Amygdala (tissue), 56 donors: ENCODE measurements at places on chromosomes 3 and 15.
A peak's percentile ranks its signal among the peaks of the same experiment; 100 is the strongest.

DNA sequence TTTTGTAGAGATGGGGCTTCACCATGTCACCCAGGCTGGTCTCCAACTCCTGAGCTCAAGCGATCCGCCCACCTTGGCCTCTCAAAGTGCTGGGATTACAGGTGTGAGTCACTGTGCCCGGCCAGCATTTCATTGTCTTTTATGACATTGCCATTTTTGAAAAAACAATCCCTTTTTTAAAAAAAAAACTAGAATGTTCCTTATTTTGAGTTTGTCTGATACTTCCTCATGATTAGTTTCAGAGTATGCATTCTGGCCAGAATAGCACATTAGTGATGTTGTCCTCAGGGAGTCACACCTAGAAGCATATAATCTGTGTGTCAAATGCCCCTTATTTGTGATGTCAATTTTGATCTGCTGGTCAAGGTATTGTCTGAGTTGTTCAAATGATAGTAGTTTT, 21.2 kb upstream of the NMD3 start:
- DNase-seq = no peak

DNA sequence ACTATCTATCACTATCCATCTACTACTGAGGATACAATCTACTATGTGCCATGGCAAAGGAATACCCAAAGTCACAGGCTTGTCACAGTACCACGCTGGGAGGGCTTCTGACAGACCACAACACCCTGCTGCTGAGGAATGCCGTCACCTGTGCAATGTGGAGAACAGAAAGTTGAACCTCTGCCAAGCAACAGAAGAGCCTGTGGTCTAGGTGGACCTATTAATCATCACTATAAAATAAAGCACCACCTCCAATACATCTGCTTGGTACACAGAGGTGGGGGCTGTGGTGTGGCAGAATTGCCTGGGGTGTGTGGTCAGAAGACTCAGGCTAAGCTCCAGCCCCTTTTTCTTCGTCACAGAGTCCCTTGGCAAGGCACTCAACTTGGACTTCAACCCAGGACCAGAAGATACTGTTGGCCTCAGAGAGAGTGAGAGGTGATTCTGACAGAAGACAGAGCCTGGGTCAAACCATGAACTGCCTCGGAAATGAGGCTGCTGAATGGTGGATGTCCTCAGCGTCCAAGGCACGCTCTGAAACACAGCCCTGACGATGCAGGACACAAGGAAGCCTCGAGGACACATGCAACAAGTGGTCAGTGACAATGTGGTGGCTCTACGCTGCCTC, 189.4 kb upstream of the CHRNA7 start:
- DNase-seq = no peak

- no peak for DNase-seq
Observed at GRCh38 chr3:143956838-143957237, 14.8 kb upstream of the DIPK2A start.

GRCh38 chr15:97235611-97235985, 724.9 kb upstream of the ARRDC4 start:
- DNase-seq = no peak

DNA sequence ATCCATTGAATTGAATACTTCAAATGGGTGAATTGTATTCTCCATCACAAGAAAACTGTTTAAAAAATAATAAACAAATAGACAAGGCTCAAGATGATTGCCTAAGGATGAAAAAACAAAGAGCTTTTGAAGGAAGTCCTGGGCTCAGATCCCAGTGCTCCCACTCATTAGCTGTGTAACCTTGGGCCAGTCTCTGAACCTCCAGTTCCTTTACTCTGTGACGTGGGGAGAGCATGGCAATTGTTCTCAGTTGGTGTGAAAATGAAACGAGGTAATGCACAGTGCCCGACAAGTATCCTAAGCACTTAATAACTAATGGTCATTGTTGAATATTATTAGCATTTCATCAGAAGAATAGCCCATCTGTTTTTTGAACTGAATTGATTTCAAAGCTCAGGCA, 40.7 kb downstream of the TNIK start:
- no peak for DNase-seq

DNA sequence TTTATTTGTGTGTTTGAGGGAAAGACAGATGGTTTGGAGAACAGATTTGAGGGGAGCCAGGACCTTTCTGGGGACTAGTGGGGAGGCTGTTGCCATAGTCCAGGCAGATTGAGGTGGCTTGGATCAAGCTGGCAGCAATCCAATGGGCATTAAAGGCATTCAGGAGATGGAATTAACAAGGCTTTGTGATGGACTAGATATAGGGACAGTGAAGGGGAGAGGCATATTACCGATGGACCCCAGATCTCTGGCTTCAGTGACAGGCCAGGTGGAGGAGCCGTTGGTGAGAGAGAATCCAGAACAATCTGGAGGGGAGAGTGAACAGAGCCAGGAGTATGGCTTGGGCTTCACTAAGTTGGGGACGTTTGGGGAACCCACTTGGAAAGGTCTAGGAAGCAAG, 124.8 kb downstream of the EEFSEC start:
- DNase-seq = no peak

- DNase-seq = no peak
Observed at GRCh38 chr15:79115986-79116665, 25.5 kb upstream of the RASGRF1 start.

GRCh38 chr15:96344060-96344705, 13.7 kb downstream of the NR2F2 start:
- DNase-seq = no peak

DNA sequence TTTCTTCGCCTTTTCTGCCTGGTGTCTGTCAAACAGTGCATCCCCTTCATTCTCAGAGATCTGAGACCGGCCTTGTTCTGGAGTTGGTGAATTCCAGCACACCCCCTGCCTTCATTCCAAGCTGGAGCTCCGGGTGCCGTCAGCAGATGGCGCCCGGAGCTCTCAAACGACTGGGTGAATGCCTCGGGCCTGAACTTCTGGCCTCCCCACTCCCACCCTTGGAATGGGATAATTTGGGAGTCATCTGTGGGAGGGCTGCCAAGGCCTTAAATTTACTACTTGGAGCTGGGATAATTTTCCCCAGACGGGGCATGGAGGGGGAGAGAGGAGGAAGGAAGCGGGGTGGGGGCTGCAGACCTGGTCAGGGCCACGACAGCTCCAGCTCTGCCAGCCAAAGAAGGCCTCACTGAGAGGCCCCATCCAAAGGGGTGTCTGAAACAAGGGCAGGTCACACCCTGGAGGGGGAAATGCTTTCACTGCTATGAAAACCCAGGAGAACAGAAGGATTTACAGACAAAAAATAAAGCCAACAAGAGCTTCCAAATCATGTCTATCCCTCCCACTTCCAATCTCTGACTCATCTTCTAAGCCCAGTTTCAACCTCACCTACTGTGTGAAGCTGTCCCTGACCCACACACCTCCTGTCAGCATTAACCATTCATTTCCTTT, 187.9 kb downstream of the OPA1 start:
- peak; percentile 17 for DNase-seq

- DNase-seq = no peak
Observed at GRCh38 chr3:187267306-187267705, 24.2 kb downstream of the MASP1 start.

- DNase-seq = no peak
Observed at GRCh38 chr3:37944391-37944842, 46.2 kb upstream of the VILL start.

- DNase-seq = peak; percentile 57
Observed at GRCh38 chr3:8963137-8963853, at the start of gene RAD18. Gene RAD18, minus strand, starts transcription at chr3:8963472. Its CDS starts 87 bp downstream, at chr3:8963385.

- DNase-seq = no peak
Observed at GRCh38 chr3:45972534-45973402, 22.9 kb downstream of the FYCO1 start.

- DNase-seq = no peak
Observed at GRCh38 chr3:40470701-40471100, 6.2 kb upstream of the ZNF619 start.

- peak; percentile 79 for DNase-seq
Observed at GRCh38 chr15:26891448-26892181, 24.8 kb downstream of the GABRA5 start.

- DNase-seq = no peak
Observed at GRCh38 chr3:152362086-152362485, 93.4 kb downstream of the MBNL1 start.

DNA sequence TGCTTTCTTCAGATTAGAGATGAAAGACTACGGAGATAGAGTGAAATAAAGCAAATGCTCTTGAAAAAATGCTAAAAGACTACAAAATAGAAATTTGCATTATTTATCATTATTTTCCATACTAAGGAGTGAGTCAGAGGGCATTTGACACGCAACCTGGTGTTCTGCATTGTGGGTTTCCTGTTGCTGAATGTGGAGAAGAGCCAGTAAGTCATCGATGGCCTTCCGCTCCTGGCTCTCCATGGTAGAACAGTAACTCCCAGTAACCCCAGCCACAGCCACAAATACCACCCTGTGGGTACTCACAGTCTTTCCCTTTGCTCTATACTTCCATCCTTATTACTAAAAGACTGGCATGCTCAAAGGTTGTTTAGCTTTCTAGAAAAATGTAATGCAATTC, 61.5 kb downstream of the CGGBP1 start:
- no peak for DNase-seq

- no peak for DNase-seq
Observed at GRCh38 chr15:27422997-27423396, 452.0 kb downstream of the GABRG3 start.

DNA sequence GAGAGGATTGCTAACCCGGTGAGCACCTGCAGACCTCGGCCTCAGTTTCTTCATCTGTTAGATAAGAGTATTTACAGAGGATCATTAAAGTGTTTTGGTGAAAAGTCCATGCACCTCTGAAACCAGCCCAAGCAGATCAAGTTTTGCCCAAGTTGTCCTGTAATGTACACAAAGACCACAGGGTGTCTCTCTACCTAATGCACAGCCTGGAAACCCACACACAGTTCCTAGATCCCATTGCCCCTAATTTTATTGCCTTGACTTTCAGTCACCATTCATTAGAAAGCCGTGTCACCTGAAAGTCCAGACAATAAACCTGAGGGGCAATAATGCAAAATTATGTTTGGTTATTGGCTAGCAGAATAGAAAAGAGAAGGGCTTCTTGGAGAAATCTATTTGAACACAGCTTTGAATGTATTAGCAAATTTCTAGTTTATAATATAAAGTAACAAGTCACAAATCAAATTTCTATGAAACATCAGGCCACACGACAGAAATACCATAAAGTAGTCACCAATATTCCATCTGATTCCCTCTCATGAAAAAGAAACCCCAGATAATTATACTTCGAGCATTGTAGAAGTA, 161.3 kb upstream of the SLC2A2 start:
- no peak for DNase-seq

DNA sequence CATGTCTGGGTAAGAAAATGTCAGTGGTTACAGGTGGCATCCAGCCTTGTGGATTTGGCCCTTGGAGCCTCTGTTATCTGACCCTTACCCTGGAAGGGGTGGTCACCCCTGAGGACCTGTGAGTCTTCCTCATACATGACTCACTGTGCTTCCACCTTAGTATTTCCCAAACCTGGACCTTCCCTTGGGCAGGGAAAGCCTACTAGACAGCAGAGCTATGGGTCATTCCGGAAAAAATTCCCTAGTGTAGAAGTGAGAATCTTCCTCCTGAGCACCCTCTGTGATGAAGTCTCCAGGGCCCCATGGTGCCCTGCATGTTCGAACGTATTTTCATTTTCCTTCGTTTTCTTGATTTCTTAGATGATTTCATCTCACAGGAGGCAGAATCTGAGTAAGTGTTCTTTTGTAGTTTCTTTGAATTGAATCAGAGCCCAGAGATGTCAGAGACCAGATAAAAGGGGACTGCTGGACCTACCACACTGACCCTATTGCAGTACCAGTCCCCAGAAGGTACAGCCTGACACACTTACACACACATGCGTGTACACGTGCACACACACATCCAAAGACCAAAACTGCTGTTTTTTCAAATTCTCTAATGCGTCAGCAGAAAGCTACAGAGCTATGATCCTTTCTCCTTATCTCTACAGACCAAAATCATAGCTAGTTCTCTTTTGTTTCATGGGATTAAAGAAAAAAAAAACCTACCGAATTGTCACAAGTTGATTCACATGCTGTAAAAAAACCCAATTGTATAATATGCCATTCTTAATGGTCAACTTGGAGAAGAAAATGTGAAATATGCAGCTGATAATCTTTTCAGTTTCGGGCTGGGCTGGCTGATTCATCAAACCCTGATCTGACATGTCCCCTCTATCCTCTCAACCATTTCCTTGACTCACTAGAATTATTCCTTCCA, 50.5 kb upstream of the ARHGEF3 start:
- DNase-seq = no peak

GRCh38 chr3:144384241-144384979, 412.8 kb downstream of the DIPK2A start:
- no peak for DNase-seq

GRCh38 chr3:23430781-23431398, 227.8 kb downstream of the UBE2E2 start:
- DNase-seq = no peak

DNA sequence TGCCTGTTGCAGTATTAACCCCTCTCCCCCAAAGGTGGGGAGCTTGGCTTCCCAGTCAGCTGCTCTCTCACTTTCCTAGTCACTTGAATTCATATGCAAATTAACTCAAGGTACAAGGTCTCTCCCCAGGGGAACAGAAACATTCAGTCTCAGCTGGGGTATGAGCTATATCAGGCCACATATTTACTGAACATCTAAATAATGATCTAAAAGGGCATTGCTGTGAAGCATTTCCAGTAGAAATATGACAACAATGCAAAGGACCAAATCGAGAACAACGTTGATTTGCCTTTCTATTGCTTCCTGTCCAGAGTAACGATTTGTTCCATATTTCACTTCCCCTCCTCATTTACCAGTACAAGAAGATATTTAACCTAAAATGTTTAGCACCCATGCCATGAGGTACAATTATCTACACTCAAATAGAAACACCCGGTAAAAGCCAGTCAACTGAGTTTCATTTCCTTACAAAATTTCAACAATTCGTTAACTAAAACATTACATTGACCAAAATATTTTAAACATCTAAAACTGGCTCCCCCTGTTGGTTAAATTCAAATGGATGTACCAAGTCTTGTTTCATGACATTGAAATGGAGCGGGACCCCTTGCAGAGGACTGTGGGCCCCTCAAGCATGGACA, 36.5 kb upstream of the KLHL6 start:
- no peak for DNase-seq

- no peak for DNase-seq
Observed at GRCh38 chr3:114846252-114846651, 300.8 kb downstream of the ZBTB20 start.

DNA sequence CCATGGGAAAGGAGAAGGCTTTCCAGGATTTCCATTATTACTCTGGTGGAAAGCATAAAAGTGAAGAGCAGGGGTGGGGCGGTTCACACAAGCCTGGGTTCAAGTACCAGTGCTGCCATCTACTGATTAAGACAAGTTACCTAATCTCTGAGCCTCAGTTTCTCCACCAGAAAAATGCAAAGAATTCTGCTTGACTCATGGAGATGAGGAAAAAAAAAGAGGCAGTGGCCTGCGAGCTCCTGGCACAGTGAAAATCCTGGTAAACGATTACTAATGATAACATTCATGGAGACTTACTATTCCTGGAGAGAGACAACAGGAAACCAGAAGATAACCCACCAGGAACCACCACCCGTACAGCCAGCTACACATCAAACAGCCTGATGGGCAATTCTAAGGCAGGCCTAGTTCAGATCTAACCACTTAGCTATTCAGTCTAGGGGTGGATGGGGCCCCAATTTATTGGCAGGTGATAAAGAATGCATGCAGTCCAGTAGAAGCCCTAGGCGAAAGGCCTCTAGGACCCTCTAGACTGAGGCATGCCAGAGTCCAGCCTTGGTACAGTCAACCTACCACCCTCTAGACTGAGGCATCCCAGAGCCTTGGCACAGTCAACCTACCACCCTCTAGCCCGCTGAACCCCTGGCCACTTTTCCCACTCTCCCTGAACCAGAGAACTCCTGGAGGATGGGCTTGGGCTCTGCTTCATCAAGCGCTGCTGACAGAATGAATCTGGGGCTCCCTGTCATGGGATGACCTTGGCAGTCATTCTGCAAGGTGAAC, 2.5 kb downstream of the AMOTL2 start:
- no peak for DNase-seq
